Cardiac septum (tissue), 1 donor: ENCODE measurements at places on chromosomes 3 and 15. TPM values are rescaled to one million over a fixed set of nuclear protein-coding genes. Genes with fewer than 3 reads are reported as not detected.

DNA sequence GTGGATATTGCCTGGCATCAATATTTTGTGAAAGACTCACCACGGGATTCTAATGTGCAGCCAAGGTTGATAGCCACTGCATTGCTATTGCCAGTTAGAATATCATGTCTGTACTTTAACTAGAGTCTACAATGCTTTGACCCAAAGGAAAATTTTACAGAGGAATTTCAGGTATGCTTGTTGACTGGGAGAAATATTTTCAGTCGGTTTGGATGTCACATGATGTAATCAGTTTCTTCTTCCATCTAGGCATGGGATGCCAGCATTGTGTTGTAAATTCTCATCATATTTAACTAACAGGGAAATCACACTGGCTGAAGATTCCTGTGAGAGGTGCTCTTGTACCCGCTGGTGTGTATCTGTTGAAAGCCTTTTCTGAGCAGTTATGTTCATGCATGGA is 508.9 kb upstream of the ADAMTS9 start:
- no peak for DNase-seq

- DNase-seq: no peak
These were observed 260.5 kb downstream of the SCAPER start for GRCh38 chr15:76644646-76645045.

- no peak for DNase-seq
These were observed 16.2 kb downstream of the NCEH1 start for GRCh38 chr3:172694573-172695246.

The CFAP20DC gene
- total RNA-seq: 0.08 TPM

GRCh38 chr15:80660119-80660518 is 35.0 kb upstream of the ABHD17C start:
- DNase-seq: no peak

- DNase-seq: no peak
These were observed 140.2 kb downstream of the CACNA2D3 start for GRCh38 chr3:54262541-54262940.

GRCh38 chr3:104606812-104607211 is 759.9 kb upstream of the ALCAM start:
- DNase-seq: no peak

DNA sequence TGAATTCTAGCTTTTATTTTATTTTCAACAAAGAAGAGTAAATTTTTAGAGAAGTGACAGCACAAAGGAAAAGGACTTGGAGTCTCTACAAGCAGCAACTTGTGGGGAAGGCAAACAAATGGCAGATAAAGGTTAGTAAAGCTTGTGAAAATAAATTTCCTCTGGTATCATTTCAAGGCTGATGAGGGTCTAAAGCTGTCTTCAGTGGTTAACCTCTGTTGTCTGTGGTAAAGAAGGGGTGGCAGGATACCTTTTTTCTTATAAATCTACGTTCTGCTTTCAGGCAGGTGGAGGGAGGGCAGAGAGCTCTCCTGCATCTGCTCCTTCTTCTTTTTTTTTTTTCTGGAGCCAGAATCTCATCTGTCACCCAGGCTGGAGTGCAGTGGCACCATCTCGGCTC is 50.5 kb downstream of the NMD3 start:
- no peak for DNase-seq

The PDZRN3 gene
- total RNA-seq: 66.0 TPM

- DNase-seq: no peak
These were observed 60.2 kb upstream of the SLC4A7 start for GRCh38 chr3:27544372-27544865.

The SLC22A13 gene
- 0.22 TPM for total RNA-seq
